Liver (tissue), 10 donors: ENCODE measurements at places on chromosomes 7 and 10. TPM values are rescaled to one million over a fixed set of nuclear protein-coding genes. Genes with fewer than 3 reads are reported as not detected.

GRCh38 chr10:2230478-2230877, 493.2 kb upstream of the ADARB2 start:
- DNase-seq: no peak

- DNase-seq: no peak
Observed at GRCh38 chr7:20218279-20218678, 1.1 kb upstream of the MACC1 start.

GRCh38 chr7:112204499-112205342, 1.5 kb downstream of the DOCK4 start:
- DNase-seq: no peak

DNA sequence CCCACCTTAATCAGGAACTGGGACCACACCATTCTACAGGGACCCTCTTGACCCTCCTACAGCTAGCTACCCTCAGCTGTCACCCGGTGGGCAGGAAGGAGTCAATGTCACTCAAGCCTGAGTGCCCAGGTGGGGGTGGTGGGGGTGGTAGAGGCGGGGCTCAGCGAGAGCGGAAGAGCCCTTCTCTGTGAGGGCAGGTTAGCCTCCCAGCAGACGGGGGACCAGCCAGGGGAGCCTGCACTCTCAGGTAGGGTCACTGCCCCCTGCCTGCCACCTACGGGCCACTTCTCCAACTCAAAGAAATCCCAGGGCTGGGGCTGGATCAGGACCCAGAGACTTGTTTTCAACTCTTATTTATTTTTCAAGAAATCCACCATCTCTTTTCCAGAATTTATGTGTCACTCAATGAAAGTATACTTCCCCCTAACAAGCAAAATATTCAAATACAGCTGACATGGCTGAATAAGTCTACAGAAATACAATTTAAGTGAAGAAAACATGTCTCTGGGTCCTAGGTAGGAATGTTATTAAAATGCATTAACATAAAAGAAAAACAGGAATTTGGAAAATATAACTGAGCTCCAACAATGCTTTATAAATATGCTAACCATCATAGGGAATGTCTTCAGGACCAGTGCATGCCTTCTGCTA, 63.4 kb upstream of the DDC start:
- peak; percentile 46 for DNase-seq

- no peak for DNase-seq
Observed at GRCh38 chr7:111473449-111474198, 88.7 kb downstream of the IMMP2L start.

- DNase-seq: no peak
Observed at GRCh38 chr7:139873593-139874301, 44.7 kb downstream of the TBXAS1 start.

The ZCWPW1 gene
- 1.4 TPM for total RNA-seq

The FANK1 gene
- total RNA-seq: 0.28 TPM

The DRGX gene
- not detected for total RNA-seq
